ENCODE measurements at places on chromosomes 6 and 20.

DNA sequence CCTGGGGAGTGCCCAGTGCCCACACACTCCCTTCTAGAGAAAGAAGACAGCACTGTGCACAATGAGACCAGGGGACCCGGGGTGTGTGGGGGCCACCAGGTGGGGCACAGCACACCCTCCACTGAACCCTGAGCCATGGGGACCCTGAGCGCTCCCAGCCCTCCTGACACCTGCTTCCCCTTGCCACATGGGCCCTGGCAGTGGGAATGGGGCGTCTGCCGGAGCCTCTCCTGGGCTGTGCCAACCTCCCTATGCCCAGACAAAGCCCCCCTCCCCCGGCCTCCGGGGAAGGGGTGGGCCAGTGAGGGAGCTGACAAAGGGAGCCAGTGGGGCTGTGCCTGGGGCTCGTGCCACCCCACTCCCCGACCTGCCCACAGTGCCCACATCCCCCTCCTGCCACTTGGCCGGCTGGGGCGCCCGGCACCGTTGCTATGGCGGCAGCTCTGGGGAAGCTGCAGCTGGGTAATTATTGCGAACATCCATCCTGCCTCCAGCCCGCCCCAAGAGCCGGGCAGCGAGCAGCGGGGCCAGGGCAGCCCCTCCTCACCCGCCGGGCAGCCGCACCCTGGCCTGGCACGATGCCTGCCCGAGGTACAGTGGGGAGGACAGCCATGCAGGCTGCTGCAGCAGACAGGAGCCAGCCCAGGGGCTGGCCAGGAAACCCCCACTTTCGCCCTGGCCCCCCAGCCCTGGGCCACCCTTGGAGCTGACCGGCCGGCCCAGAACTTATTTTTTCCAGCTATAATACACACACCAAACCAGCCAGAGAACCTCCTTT is 41.9 kb upstream of the NOL4L start:
- no peak for DNase-seq

GRCh38 chr6:148422085-148422484 is 79.4 kb downstream of the SASH1 start:
- DNase-seq: no peak

DNA sequence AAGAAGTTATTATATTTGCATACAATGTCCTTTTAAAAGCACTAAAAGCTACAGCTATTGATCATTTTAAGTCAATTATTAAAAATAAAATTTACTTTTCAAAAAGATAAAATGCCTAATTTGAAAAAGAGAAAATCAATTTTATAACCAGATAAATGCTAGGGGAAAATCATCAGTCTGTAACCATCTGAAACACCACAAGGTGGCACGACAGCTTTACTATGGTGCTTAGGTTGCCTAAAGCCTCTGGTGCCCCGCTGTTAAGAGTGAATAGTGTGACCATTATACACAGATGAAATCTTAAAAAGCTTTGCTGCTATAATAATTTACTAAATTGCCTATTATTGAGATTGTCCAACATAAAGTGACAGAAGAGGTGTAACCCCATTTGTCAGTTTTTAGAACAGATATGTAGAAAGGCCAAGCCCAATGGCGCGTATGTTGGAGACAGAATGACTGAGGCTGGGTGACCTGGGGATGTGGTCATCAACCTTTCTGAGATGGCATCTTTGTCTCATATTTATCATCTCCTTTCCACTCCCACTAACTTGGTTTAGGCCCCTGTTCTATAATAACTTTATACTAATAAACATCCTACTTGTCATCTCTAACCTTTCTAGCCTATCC is 100.8 kb downstream of the MOXD1 start:
- DNase-seq: no peak

DNA sequence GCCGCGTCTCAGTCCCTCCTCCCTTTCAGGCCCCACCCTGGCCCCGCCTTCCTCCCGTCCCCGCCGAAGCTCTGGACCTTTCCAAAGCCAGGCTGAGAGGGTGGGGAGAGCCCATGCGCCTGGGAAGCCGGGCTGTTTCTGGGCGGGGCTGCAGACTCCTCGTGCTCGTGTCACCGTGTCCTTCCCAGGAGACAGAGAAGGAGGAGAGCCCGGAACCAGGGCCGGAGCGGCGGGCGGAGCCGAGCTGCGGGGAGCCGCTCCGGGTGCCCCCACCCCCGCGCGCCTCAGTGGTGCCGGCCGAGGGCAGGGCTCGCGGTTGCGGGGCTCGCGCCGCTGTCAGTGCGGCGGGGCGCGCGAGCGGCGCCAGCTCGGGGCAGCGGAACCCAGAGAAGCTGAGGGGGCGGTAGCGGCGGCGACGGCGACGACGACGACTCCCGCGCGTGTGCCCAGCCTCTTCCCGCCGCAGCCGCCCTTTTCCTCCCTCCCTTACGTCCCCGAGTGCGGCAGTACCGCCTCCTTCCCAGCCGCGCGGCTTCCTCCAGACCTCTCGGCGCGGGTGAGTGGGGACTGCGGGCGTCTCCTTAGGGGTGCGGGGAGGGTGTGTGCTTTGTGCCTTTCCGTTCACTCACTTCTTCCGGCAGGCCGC is at the start of gene RALY:
RALY (plus strand) TSS at position 336 of the 646 bp plus-strand sequence. CDS start 78,164 bp downstream, outside the sequence.
- peak; percentile 92 for DNase-seq

DNA sequence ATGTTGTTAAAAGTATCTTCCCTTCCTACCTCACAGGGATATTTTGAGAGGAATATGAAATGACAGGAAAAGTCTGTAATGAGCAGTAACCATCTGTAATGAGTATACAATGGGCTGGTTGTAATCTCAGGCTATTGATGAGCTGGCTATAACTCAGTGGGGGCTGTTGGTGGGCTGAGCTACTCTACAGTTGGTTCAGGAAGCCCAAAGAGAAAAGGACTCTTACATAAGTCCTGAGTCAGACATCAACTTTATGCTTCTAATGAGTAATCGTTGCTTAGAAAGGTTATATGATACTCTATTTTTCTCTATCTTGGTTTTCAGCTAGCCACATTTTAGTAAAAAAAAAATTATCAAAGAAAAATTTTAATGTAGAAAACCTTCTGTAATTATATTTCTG is 26.4 kb downstream of the ZNF391 start:
- no peak for DNase-seq

DNA sequence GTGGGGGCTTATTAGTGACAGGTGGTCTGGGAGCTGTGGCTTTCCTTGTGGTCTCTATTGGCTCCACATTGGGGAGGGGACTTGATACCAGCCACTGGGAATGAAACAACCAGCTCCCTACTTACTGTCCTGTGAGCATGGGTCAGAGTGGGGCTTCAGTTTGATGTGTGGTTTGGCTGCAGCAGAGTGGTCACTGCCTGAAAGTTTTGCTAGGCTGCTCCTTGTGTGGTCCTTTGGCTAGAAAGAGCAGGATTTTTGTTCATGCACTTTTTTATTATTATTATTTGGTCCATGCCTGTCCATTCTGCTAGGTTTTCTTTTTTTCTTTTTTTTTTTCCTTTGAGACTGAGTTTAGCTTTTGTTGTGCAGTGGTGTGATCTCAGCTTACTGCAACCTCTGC is 7.5 kb upstream of the TMEM14B start:
- no peak for DNase-seq
